ENCODE measurements at places on chromosomes 1 and 21. TPM values are rescaled to one million over a fixed set of nuclear protein-coding genes. Genes with fewer than 3 reads are reported as not detected.

- DNase-seq, result no peak
These were observed 46.9 kb downstream of the HLX start for GRCh38 chr1:220926146-220926545.

DNA sequence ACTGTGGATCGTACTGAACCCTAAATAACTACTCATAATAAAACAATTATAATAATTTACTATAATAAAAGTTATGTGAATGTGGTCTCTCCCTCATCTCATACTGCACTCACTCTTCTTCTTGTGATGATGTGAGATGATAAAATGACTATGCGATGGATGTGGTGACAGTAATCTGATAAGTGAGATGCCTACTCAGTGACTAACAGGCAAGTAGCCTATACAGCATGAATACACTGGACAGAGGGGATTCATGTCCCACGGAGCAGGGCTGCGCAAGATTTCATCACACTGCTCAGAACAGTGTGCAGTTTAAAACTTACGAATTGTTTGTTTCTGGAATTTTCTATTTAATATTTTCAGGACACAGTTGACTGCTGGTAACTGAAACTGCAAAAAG lies 304.0 kb downstream of the DUSP10 start:
- DNase-seq, result no peak

DNA sequence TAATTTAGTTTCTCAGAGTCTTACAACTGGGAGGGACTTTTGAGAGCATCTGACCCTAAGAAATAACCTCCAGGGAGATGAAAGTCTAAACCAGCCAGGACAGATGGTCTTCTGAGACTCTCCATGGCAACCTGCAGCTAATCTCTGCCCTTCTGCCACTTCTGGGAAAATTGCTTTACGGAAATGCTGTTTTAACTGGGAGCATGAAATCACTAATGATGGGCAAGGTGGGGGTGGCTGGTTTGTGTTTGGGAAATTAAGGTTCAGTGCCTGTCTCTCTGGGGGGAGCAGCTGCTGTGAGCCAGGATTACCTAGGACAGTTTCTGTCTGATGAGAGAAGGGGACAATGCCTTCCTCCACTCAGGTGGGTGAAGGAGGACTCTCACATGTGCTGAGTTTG lies 33.2 kb downstream of the ROR1 start:
- DNase-seq, result no peak

Gene PPCS
- total RNA-seq, result 46.2 TPM

- no peak for DNase-seq
These were observed 107.1 kb downstream of the TAS1R2 start for GRCh38 chr1:18752409-18752808.

- peak; percentile 91 for DNase-seq
These were observed 63.1 kb downstream of the TOR1AIP2 start for GRCh38 chr1:179814546-179814838.

DNA sequence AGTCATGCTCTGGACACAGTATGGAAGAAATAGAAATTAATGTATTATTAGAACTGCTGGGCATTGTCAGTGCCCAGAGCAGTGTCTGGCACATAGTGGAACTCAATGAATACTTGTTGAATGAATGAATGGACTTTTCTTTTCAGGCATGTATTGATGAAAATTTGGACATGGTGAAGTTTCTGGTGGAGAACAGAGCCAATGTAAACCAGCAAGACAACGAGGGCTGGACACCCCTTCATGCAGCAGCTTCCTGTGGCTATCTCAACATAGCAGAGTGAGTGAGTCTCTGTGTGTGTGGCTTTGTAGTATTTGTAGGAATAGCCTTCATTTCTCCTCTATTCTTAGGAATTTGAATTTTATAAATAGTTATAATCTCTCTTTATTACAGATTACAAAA lies 68.1 kb downstream of the PPP1R12B start:
- no peak for DNase-seq

DNA sequence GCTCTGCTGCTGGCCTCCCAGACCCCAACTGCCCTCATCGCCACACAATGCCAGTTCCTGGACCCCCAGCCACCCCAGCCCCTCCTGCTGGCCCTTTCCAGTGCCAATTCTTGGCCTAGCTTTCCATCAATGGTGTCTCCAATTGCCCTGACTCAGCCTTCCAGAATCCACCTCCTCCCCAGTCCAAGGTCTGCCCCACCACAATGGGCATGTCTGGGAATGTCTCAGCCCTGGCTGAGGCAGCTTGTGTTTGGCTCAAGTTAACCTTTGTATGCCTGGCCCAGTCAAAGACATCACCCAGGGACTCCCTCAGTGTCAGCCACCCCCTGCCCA lies 16.4 kb downstream of the ALDH4A1 start:
- no peak for DNase-seq

- DNase-seq, result no peak
These were observed 531.6 kb downstream of the PTPRU start for GRCh38 chr1:29767769-29768425.

- no peak for DNase-seq
These were observed 392 bp upstream of the DMRTA2 start for GRCh38 chr1:50423670-50424000.

Gene HEYL
- total RNA-seq, result 50.5 TPM

DNA sequence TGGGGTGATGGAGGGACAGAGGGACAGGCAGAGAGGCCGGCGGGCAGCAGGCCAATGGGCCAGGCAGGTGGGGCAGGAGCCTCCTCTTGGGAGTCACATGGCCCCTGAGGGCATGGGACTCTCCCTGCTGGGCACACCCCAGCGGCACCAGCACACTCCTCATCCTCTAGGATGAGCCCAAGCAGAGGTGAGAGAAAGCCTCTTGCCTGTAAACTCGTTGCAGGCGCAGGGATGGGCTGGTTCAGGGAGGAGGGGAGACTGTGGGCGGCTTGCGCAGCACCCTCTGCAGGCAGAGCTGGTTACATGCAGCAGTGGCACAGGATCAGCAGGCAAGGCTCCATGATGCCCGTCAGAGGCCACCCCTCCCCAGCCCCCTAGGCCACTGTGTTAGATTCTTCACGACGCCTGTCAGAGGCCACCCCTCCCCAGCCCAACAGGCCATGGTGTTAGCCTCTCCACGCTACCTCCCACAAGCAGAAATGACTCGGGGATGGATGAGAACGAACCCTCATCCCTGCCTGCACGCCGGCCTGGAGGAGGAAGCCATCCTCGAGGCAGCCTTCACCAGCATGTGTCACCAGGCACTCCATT lies 209.7 kb upstream of the VAMP3 start:
- DNase-seq, result no peak

Gene KCNN3
- total RNA-seq, result 3.3 TPM

Gene LEFTY2
- total RNA-seq, result 1.2 TPM

Gene GPA33
- 0.31 TPM for total RNA-seq

DNA sequence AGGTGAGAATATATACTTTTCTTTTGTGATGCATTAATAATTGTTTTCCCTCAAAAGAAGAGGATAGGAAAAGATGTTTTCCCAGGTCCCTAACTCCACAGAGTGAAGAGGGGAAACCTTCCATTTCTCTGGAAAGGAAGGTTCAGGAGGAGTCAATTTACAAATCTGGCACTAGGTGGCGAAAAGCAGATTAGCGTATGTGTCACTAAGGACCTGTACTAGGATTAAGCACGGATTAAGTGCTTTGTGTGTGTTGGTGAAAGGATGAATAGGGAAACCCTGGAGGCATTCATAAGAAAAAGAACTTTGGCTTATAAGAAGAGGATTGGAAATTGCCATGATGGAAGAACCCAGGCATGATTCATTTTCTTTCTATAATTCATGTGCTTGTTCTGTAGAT lies 410.1 kb upstream of the PLXNA2 start:
- DNase-seq, result no peak

- no peak for DNase-seq
These were observed 117.1 kb downstream of the FOXD2 start for GRCh38 chr1:47554901-47555300.

GRCh38 chr21:32360401-32360975 lies 32.3 kb downstream of the URB1 start:
- DNase-seq, result no peak

GRCh38 chr1:96372881-96373280 lies 348.7 kb upstream of the PTBP2 start:
- DNase-seq, result no peak

Gene PLCH2
- total RNA-seq, result not detected

- no peak for DNase-seq
These were observed 13.7 kb upstream of the EPS8L3 start for GRCh38 chr1:109777436-109777835.
